ENCODE measurements at places on chromosomes 1 and 21.

DNA sequence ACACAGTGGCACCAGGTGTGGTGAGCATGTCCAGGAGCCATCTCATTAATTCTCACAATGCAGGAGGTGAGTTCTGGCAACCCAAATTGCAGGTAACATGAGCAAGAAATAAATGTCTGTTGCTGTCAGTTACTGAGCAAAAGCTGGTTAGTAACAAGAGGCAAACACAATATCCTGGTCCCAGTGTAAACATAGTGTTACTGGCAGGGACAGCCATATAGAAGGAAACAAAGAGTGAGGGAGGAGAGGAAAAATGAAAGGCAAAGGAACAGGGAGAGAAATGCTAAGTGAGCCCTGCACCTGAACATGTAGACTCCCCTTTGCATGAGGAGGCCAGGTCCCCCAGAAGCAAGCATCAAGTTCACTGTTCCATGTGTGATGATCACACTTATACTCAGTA lies 203.6 kb downstream of the TRABD2B start:
- no peak for DNase-seq

GRCh38 chr1:119981986-119982815 lies 85.9 kb upstream of the ADAM30 start:
- no peak for DNase-seq

DNA sequence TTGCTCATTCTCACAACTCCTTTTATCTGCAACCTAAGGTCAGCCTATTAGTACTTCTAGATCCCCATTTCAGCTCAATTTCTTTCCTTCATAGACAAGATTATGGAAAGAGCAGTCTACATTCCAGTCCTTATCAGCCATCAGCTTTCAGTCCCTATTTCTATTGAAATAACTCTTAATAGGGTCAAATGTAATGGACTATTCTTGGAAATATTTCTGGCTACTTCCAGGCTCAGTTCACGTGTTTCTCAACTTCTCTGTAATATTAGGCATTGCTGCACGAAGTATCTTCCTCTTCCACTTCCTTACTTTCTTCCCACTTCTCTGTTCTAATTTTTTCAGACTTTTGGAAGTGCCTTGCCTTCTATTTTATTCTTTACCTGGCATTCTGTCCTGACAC lies 232.9 kb upstream of the USP25 start:
- DNase-seq = no peak

DNA sequence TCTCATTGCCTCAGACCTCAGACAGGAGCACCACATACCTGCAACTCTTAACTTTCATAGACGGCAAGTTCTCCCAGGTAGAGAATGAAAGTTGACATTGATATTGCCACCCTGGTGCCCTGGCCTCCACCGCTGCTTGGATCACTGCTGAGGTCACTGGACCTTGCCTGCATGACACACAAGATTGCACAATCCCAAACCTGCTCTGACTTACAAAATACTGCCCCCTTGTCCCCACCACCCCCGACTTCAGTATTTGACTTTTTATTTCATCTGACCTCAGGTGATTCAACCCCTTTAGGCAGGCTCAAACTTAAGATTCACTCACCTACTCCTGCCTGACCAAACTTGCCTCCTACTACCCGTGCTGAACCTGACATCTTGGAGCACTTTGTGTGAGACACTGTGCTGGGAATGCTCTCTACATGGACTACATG lies 43.1 kb upstream of the S1PR1 start:
- no peak for DNase-seq

DNA sequence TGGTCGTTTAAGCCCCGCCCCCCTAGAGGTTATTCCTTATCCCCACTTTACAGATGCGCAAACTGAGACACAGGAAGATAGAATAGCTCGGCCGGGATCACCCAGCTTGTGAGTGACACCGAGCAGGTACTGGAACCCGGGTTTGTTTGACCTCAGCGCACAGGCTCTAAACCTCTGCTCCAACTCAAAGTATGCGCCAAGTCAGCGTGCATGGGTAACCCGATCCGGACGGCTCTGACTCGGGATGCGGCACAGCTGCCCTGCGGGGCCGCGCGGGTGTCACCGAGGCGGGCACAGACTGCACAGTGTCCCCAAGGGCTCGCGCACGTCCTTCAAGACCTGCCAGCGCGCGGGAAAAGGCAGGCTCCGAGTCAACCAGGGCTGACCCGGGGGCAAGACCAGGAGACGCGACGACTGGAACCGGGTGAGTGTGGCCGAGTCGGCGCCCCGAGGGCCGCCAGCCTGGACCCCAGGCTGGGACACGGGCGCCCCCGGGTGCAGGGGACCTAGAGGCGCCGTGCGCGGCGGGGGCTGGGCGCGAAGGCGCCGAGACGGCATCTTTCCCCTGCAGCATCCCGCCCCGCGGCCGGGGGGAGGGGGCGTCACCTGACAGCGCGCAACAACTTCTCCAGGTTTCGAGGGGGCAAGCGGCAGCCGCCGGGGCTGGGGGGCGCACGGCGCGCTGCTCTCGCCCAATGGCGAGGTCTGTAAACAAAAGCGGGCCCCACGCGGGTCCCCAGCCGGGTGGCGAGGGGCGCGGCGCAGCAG lies 101.9 kb upstream of the SOD1 start:
- peak; percentile 61 for DNase-seq

GRCh38 chr1:47688461-47689296 lies 250.8 kb downstream of the FOXD2 start:
- no peak for DNase-seq

GRCh38 chr1:25971811-25972180 lies 26.1 kb downstream of the PAFAH2 start:
- DNase-seq = no peak

- DNase-seq = no peak
Measured at GRCh38 chr1:67031121-67031858, 22.7 kb downstream of the SLC35D1 start.

GRCh38 chr21:20944139-20944538 lies 54.1 kb upstream of the NCAM2 start:
- no peak for DNase-seq

DNA sequence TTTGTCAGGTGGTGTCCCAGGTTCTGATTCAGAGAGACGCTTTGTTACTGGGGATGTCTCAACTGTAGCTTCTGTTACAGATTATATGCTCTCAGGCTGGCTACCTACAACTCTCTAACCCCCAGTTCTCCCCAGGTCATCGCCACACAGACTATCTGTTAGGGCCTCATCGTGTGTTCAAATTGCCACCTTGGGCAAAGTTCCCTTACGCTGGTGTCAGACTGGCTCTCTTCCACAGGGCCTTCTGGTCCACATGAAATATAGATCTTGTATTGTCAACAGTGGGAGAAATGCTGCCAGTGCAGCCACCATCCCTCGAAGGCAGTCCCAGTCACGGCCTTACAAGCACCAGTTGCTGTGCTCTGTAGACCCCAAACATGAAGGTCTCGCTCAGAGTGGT lies 15.3 kb downstream of the FMO4 start:
- no peak for DNase-seq

DNA sequence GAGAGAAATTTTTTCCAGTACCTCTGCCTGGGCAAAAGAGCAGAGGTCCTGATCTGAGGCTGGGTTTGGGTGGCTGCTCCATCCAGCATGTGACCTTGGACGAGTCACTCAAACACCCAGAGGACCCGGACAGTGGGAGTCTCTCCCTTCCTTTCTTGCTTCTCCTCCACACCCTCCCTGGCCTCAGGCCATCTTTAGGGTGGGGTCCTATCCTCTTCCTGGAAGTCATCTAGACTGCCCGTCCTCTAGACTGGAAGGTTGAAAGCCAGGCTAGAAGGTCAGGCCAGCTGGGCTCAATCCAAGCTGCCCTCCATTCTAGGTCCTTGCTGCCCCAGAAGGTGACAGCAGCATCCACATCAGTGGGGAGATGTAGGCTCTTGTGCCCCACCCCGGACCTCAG lies 599.5 kb downstream of the MATN1 start:
- no peak for DNase-seq

GRCh38 chr1:59755069-59755685 lies 59.6 kb upstream of the HOOK1 start:
- no peak for DNase-seq

DNA sequence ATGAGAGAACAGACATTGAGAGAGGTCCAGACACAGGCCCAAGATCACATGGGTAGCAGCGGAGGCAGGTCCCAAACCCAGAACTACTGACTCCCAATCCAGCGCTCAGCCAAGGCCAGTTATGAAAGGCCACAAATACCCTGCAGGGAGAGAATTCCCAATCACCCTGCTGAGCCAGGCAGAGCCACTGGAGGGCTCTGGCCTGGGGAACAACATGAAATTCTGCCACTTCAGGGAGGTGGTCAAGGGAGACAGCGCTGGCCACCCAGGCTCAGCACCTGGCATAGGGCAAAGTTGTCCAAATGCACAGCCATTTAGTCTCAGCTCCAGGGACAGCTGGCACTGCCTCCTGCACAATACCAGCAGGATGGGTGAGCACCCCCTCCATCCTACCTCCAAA lies 27.5 kb downstream of the SLC9A1 start:
- no peak for DNase-seq
